Suprapubic skin (tissue), 4 donors: ENCODE measurements at places on chromosomes 16 and 17. TPM values are rescaled to one million over a fixed set of nuclear protein-coding genes. Genes with fewer than 3 reads are reported as not detected.

DNA sequence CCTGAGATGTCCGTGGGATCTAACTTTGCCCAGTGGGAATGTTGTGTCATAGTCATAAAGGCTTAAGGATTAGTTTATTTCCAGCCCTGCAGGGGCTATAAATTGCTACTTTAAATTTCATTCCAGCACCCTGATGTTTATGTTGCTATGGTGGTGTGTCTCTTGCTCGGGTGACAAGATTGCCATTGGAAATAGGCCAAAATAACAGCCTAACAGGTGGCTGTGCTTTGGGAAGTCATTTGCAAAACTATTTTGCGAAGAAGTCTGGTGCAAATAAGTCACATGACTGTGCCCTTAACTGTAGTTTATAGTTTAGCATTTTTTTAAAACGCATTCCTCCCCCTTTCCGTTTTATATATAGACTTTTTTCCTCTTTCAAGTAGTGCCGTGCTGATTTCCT, 23.1 kb downstream of the PITPNC1 start:
- H3K36me3 ChIP-seq, result no peaks in the 10 kb centered on the region

DNA sequence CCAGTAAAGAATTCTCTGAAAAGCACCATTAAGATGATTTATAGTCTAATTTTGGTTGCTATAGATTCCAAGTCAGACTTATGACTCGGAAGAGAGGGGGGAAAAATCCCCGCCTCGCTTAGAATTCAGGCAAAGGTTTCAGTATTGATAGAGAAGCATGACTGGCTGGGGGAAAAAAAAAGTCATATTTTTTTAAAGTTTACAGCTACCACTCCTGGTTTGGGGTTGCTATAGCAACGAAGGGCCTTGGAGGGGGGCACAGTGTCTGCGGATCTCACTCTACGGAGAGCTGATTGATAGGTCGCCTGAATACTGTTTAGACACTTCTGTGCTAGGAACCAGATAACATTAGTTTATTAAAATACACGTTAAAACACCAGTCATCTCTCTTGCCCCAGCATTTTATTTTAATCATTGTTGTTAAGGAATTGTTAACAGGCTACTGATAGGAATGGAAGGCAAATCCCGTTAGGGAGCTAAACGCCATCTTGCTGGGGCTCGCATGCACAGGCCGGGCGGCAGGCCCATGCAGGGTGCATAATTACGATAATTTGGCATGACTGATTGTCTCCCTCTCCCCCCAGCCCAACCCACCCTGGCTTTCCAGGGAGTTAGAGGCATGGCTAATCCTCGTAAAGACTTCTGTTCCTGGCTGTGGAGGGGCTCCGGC, 380.0 kb upstream of the XYLT1 start:
- no peak for DNase-seq
- H3K27me3 ChIP-seq, result no peaks in the 10 kb centered on the region
- no peak overlapping the region for H3K27ac ChIP-seq
- no peaks in the 10 kb centered on the region for H3K36me3 ChIP-seq

- H3K4me3 ChIP-seq, result no peak overlapping the region
- H3K36me3 ChIP-seq, result no peaks in the 10 kb centered on the region
- DNase-seq, result no peak
Measured at GRCh38 chr16:60815033-60815432, 1221.2 kb downstream of the CDH8 start.

- H3K27ac ChIP-seq, result peak overlapping the region; percentile 54
- peaks cover 3% of the 10 kb centered on the region for H3K27me3 ChIP-seq
- no peaks in the 10 kb centered on the region for H3K36me3 ChIP-seq
- peaks cover 5% of the 10 kb centered on the region for H3K4me1 ChIP-seq
- no peak overlapping the region for H3K4me3 ChIP-seq
- no peak for DNase-seq
Measured at GRCh38 chr16:81861503-81861902, 82.4 kb downstream of the PLCG2 start.

DNA sequence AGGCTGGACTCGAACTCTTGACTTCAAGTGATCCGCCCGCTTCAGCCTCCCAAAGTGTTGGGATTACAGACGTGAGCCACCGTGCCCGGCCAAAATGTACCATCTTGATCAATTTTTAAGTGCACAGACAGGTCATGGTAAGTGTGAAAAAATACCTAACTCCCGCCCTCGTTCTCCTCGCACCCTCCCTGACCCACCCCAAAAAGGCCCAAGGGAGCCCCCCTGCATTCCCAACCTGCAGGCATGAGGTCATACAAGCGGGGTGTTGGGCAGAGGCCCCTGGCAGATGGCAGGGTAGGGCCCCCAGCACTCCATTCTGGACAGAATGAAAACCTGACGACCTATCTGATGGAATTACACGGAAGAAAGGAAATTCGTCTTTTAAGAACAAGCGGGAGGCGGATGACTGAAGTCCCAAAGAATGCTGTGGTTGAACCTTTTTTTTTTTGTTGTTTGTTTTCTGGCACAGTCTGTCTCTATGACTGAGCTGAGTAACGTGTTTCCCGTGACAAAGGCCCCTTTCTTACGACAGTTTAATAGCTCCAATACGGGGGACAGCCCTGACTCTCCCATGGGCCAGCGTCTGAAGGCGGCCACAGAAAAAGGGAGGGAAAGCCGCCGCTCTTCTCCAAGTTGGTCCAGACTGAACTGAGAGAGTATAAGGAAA, 376.4 kb downstream of the SLC39A11 start:
- peaks cover 2% of the 10 kb centered on the region for H3K4me1 ChIP-seq
- no peak overlapping the region for H3K27ac ChIP-seq
- no peaks in the 10 kb centered on the region for H3K36me3 ChIP-seq
- no peak for DNase-seq

DNA sequence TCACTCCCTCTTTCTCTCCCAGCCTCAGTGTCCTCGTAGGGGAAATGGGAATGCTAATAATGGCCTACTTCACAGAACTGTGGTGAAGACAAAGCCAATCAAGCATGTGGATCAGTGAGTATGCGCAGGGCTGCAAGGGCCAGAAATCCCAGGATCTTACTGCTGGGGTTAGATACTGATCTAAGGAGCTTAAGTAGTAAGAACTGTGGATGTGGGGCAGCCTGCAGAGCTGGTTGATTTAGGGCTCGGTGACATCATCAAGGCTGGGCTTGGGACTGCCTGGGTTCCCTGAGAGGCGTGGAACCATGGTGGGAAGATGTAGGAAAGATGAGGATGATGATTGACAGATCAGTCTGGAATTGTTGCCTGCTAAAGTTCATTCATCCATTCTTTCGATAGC, 25.6 kb downstream of the GOSR2 start:
- H3K4me3 ChIP-seq, result no peak overlapping the region
- H3K27me3 ChIP-seq, result no peaks in the 10 kb centered on the region
- H3K4me1 ChIP-seq, result peaks cover 27% of the 10 kb centered on the region
- no peak overlapping the region for H3K27ac ChIP-seq

- no peaks in the 10 kb centered on the region for H3K36me3 ChIP-seq
- no peak for DNase-seq
- peaks cover 2% of the 10 kb centered on the region for H3K4me1 ChIP-seq
- H3K27ac ChIP-seq, result no peak overlapping the region
- no peak overlapping the region for H3K4me3 ChIP-seq
Measured at GRCh38 chr17:20965492-20965891, 77.3 kb downstream of the USP22 start.

The NEURL4 gene
- 11.7 TPM for total RNA-seq

The SDK2 gene
- total RNA-seq, result 4.0 TPM

The KRT39 gene
- 13.3 TPM for total RNA-seq

The FN3KRP gene
- 26.6 TPM for total RNA-seq
